ENCODE measurements at places on chromosomes 13 and 19.

- no peak for DNase-seq
Observed at GRCh38 chr13:106835477-106835876, 267.5 kb upstream of the ARGLU1 start.

DNA sequence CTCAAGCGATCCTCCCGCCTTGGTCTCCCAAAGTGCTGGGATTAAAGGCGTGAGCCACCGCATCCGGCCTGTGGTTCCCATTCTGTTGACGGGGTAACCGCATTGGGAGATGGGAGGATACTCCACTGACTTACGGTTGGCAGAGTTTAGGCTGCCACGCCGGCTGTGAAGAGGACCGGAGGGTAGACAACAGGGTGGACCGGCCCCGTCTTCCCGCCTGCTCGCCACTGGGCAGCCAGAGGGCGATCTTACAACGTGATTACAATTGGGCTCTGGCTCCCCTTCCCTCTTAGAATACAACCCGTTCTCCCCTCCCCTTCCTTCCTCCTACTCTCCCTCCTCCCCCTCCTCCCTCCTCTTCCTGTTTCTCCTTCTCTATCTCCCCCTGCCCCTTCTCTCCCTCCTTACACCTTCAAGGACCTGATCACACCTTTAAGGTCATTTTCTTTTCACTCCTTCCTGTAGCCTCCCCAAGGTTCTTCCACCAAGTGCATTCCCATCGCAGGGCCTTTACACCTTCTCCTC, 957 bp upstream of the CCDC194 start:
- no peak for DNase-seq

DNA sequence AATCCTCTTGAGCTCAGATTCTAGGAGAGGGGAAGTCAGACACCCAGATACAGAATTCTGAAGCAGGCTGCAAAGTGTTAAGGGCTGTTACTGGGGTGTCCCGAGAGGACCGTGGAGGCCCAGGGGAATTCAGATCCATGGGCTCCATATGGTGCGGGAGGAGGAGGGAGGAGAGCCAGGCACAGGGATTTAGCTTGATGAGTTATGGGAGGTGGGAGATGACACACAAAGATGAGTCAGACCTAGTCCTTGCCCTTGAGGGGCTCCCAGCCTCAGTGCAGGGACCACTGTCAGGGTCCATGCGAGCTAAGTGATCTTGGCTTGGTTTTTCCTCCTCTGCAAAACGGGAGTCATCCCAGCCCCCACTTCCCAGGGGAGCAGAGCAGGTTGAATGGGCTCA, 14.4 kb upstream of the GIPR start:
- DNase-seq: no peak

DNA sequence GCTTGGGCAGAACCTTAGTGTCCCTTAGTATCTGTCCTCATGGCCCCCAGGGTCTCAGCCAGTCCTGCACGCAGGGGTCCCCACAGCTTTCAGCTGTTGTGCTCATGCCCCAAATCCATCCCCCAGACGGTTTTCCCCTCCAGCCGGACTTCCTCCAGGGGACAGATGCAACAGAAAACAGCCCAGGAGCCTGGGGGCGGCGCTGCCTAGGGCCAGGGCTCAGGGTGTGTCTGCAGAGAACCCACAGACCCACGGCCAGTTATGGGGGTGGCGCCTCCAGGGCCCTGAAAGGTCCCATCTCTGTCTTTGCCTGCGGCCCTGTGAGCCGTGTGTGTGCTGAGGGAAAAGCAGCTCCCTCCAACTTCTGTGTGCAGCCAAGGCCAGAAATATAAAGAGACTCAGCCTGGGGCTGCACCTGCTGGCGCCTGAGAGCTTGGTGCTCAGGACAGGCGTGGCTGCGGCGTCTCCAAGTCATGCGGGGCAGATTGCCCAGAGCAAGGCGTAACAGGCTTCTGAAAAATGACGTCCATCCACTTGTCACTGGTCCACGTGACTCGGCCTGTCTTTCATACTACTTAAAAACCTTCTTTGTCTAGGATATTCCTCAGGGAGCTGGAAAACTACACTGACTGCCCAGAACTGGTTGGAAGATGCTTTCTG, 22.1 kb upstream of the F7 start:
- DNase-seq: no peak

DNA sequence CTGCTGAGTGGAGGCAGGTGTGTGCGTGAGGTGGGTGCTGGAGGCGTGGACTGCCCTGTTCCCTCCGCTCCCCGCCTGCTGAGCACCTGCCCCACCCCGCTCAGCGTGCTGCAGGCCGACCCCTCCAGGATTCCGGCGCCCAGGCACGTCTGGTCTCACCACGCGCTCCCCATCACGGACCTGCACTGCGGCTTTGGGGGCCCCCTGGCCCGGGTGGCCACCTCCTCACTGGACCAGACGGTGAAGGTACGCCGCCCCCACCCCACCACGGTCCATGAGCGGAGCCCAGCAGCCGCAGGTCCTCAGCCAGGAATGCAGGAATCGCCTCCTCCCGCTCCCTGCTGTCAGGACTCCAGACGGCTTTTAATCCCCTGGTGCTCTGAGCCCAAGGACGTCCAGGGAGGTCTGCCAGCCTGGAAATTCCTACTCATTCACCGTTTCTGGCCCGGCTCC, 6.0 kb downstream of the WDR18 start:
- no peak for DNase-seq

DNA sequence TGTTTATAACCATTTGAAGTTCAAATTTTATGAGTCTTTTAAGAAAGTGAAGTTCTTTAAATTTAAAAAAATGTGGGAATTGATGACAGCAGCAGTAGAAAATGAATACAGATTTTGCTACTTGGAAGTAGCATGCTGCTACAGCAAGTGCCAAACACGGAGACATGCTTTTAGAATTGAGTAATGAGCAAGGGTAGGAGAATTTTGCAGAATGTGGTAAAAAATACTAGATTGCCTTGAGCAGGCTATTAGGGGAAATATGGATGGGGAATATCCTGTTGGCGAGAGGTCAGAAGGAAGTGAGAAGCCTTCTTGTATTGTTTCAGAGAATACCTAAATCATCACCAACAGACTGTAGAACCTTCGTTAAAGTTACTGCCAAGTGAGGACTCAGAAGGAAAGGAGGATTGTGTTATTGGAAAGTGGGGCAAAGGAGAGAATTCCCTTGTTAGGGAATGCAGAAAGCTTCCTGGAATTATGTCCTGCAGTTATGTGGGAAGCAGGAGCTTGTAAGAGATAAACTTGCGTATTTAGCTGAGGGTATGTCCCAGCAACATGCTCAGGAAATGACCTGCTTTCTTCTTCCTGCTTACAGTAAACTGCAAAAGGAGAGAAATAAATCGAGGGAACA, 32.4 kb upstream of the OXGR1 start:
- DNase-seq: no peak

DNA sequence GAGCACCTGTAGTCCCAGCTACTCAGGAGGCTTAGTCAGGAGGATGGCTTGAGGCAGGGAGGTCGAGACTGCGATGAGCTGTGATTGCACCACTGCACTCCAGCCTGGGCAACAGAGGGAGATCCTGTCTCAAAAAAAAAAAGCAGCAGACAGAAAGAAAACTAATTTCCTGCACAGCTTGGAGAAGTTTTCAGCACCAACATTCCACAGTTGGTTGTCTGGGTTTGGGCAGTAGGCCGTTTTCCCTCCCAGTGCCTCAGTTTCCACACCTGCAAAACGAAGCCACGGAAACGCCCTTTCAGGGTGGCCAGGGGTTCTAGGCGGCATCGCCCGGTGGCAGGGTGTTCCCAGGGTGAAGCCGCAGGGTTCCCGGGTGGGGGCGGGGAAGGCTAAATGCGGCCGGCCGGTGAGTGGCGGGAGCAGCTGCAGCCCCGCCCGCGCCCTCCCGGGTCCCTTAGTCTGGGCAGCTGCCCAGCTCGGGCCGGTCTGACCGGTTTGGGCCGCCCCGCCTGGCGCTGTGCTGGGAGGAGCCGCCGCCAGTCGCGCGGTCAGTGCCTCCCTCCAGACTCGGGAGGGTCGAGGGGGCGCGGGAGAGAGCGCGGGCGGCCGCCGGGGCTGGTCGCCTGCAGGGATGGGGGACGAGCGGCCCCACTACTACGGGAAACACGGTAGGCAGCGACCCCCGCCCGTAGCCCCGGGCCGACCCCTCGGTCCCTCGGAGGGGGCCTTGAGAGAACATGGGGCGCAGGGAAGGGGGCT, at the start of gene SLC44A2:
Gene SLC44A2, plus strand, starts transcription at position 551 of the 759 bp plus-strand sequence. Its CDS starts 81 bp downstream, at position 632.
- DNase-seq: peak; percentile 77

DNA sequence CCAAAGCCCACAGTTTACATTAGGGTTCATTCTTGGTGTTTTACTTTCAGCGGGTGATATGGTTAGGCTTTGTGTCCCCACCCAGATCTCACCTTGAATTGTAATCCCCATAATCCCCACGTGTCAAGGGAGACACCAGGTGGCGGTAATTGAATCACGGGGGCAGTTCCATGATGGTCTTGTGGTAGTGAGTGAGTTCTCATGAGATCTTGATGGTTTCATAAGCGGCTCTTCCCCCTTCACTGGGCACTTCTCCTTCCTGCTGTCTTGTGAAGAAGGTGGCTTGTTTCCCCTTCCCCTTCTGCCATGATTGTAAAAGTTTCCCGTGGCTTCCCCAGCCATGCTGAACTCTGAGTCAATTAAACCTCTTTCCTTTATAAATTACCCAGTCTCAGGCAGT, 12.0 kb downstream of the FPR2 start:
- DNase-seq: no peak

Measured in left renal pelvis (tissue), 4 donors.